ENCODE measurements at places on chromosomes 4 and X.

DNA sequence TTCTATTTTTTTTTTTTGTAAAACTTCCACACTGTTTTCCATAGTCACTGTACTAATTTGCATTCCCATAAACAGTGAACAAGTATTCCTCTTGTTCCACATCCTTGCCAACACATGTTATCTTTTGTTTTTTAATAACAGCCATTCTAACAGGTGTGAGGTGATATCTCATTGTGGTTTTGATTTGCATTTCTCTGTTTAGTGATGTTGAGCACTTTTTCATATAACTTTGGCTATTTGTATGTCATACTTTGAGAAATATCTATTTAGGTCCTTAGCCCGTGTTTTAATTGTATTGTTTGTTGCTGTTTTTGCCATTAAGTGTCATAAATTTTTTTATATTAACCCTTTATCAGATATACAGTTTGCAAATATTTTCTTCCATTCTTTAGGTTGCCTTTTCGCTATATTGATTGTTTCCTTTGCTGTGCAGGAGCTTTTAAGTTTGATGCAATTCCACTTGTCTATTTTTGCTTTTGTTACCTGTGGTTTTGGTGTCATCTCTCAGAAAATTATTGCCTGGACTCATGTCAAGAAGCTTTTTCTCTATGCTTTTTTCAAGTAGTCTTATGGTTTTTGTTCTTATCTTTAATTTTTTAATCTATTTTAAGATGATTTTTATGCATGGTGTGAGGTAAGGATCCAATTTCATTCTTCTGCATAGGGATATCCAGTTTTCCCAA lies 27.9 kb upstream of the NDNF start:
- H3K4me1 ChIP-seq, result no peaks in the 10 kb centered on the region
- H3K36me3 ChIP-seq, result no peaks in the 10 kb centered on the region
- no peak for DNase-seq
- no peaks in the 10 kb centered on the region for H3K27me3 ChIP-seq
- H3K27ac ChIP-seq, result no peak overlapping the region

DNA sequence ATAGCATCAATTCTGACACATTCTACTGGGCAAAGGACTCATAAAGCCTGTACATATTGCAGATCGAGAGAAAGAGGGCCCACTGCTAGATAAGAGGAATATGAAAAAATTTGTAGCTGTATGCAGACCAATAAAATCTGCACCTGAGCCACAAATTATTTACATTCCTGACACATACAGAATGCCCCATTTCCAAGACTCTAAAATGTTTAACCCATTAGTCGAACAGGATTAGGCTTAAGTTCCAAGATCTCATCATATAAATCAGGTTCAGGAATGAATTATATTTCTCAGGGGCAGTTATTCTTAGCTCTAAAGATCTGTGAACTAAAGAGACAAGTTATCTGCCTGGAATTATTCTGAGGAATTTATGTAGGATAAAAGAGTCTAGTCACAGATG lies 1615.8 kb downstream of the ARAP2 start:
- H3K36me3 ChIP-seq, result no peaks in the 10 kb centered on the region
- no peak for DNase-seq
- no peaks in the 10 kb centered on the region for H3K4me1 ChIP-seq
- H3K4me3 ChIP-seq, result no peak overlapping the region

GRCh38 chrX:119640731-119641170 lies 34.5 kb upstream of the NKRF start:
- no peak overlapping the region for H3K4me3 ChIP-seq
- H3K27me3 ChIP-seq, result no peaks in the 10 kb centered on the region
- no peak for DNase-seq
- no peaks in the 10 kb centered on the region for H3K36me3 ChIP-seq

- H3K27ac ChIP-seq, result no peak overlapping the region
- H3K27me3 ChIP-seq, result no peaks in the 10 kb centered on the region
- H3K36me3 ChIP-seq, result no peaks in the 10 kb centered on the region
- H3K4me1 ChIP-seq, result no peaks in the 10 kb centered on the region
- no peak overlapping the region for H3K4me3 ChIP-seq
Measured at GRCh38 chrX:8314881-8315280, 143.8 kb upstream of the VCX2 start.

DNA sequence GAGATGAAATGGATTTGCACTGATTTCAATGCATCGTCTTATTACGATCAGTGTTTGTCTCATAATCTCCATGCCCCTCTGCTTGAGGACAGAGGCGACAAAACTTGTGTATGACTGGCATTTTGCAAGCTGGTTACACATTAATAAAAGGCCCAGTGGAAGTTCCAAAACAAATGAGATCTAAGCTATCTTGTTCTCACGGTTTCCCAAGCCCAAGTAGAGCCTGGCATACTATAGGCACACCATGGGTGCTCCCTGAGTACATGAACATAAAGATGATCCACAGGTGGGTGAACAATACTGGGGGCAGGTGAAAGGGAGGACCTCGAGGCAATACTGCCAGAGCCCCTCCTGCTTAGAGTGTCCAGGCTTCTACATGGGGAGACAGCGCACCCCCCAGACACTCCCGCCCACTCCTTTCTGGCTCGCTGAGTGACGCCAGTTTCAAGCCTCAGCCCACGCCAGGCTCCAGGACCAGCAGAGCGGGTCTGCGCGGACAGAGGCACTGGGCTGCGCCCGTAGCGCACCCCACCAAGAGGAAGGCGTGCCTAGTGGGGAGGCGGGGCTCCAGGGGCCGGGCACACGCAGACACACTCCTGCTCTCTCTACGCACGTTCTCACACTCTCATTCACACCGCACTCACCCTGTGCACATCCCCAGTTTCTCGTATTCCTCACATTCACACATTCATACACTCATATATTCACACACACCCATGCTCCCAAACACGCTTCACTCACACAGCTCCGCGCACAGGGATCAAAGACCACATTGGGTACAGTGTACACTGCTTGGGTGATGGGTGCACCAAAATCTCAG lies 8.9 kb upstream of the GSX2 start:
- no peak for DNase-seq
- peaks cover 10% of the 10 kb centered on the region for H3K4me1 ChIP-seq
- peaks cover 52% of the 10 kb centered on the region for H3K27me3 ChIP-seq
- peak overlapping the region; percentile 53 for H3K4me3 ChIP-seq
- no peak overlapping the region for H3K27ac ChIP-seq
- H3K36me3 ChIP-seq, result no peaks in the 10 kb centered on the region

DNA sequence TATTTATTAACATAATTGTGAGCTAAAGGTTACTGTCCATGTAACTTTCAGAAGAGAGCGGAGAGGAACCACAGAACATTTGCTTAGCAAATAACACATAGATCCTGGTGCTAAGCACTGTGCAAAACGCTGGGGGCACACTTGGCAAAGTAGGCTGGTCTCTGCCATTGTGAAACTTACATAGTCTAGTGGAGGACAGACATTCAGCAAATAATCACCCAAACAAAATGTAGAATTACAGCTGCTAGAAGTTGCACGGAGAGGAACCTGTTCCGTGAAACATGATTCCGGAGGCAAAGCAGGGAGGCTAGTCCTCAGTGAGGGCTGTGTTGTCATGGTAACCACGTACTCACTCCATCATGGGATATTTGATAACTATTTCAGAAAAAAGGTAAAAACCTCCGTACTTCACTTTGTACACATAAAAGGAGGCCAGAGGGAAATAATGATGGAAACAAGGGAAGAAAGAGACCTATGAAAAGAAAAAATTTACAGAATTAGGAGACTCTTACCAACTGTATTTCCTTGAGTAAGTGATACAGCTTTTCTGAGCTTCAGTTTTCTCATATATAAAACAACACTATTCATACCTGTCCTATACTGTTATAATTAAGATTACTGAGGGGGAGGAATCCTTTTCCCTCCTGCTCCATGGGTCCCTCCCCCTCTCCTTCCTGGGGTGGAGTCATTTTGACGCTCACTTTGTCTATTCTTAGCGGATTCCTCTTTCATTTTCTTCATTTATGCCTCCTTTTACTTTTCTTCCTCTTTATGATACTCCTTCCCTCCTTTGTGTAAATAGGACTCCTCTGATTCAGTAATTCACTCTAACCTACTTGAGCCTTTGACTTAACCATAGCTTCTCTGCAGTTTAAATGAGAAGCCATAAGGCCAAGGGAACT lies 825 bp upstream of the RASGEF1B start:
- no peaks in the 10 kb centered on the region for H3K36me3 ChIP-seq
- H3K27ac ChIP-seq, result no peak overlapping the region
- peaks cover 8% of the 10 kb centered on the region for H3K4me1 ChIP-seq
- DNase-seq, result peak; percentile 35
- no peaks in the 10 kb centered on the region for H3K27me3 ChIP-seq

DNA sequence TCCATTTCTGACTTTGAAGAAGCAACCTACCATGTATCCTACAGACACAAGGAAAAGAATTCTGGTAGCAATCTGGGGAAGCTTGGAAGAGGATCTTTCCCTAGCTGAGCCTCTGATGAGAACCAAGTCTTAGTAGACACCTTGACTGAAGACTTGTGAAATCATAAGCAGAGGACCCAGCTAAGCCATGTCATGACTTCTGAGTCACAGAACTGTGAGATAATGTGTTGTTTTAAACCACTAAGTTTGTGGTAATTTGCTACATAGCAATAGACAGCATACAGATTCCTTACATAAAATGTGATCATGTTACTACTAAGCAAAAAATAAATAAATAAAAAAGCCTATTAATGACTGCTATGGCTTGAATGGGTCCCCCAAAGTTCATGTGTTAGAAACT lies 71.3 kb upstream of the ANKRD50 start:
- no peaks in the 10 kb centered on the region for H3K36me3 ChIP-seq
- no peaks in the 10 kb centered on the region for H3K4me1 ChIP-seq
- no peak overlapping the region for H3K4me3 ChIP-seq
- DNase-seq, result no peak
- H3K27ac ChIP-seq, result no peak overlapping the region

DNA sequence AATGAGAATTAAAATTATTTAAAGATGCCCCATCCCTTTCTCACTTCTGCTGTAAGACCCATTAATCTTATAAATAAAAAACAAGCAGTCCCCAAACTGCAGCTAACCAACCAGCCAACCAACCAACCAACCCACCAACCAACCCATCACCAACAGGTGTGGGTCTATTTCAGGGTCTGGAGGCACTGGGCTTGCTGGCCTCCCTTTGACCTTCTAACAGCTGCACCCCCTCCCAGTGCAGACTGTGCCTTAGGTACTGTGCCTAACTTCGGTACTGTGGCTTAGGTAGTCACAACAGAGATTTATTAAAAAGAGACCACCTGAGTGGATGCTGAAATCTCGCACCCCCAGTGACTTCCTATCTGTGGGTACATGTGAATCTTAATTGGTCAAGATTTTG lies 128.1 kb downstream of the SORBS2 start:
- no peak for DNase-seq
- H3K4me3 ChIP-seq, result no peak overlapping the region
- H3K36me3 ChIP-seq, result peaks cover 2% of the 10 kb centered on the region
- no peak overlapping the region for H3K27ac ChIP-seq

GRCh38 chr4:149291463-149291862 lies 524.2 kb downstream of the IQCM start:
- no peak overlapping the region for H3K27ac ChIP-seq
- H3K4me3 ChIP-seq, result no peak overlapping the region

GRCh38 chr4:115906428-115906827 lies 793.0 kb upstream of the NDST4 start:
- H3K27me3 ChIP-seq, result no peaks in the 10 kb centered on the region
- no peaks in the 10 kb centered on the region for H3K36me3 ChIP-seq
- H3K4me1 ChIP-seq, result no peaks in the 10 kb centered on the region
- H3K27ac ChIP-seq, result no peak overlapping the region
- DNase-seq, result no peak
- no peak overlapping the region for H3K4me3 ChIP-seq

- H3K4me1 ChIP-seq, result peaks cover 3% of the 10 kb centered on the region
- DNase-seq, result no peak
- no peak overlapping the region for H3K4me3 ChIP-seq
- no peaks in the 10 kb centered on the region for H3K27me3 ChIP-seq
Measured at GRCh38 chrX:48600226-48600625, 2.9 kb downstream of the WDR13 start.

GRCh38 chr4:6325788-6326290 lies 56.2 kb downstream of the WFS1 start:
- no peaks in the 10 kb centered on the region for H3K27me3 ChIP-seq
- no peaks in the 10 kb centered on the region for H3K36me3 ChIP-seq
- no peak overlapping the region for H3K4me3 ChIP-seq
- no peak for DNase-seq
- H3K4me1 ChIP-seq, result peaks cover 14% of the 10 kb centered on the region

DNA sequence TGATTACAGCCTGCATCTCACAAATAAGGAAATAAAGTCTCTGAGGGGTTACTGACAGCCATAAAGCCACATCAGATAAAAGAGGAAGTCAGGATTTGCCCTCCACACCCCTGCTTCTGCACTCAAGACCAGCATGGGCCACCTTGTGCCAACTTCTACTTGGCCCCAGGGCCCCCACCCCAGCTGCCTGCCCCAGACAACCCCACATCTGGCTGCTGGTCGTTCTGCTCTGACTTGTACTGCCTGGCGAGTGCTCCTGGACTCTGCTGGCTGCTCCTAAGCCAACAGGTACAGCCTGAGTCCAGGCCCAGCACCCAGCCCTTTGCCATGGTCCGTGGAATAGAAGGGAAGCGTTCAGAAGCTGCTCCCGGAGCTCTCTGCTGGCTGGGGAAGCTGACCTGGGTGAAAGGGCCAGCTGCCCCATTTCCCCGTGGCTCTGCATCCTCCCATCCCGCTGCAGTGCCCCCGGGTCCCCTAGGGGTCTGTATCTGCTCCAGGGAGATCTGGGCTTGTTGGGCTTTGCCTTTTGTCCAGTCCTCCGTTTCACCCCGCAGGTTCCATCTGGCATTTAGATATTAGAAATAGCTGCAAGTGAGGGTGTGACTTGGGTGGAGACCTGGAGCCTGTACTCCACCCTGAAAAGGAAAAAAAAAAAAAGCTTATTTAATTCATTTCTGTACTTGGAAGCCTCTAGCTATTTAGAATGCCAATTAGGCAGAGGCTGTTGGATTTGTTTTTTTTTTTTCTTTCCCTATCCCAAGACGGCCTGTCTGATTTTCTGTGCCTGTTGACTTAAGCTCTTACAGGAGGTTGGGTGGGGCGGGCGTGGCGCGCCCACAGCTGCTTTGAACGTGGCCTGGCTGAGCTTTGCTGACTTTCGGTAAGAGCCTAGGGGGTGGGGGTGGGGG lies 194.7 kb downstream of the PTTG2 start:
- H3K4me3 ChIP-seq, result no peak overlapping the region
- no peak overlapping the region for H3K27ac ChIP-seq
- peaks cover 3% of the 10 kb centered on the region for H3K4me1 ChIP-seq
- DNase-seq, result no peak

All from neuronal stem cell (in vitro differentiated cells).